ENCODE measurements at places on chromosomes 4 and X.
A peak's percentile ranks its signal among the peaks of the same experiment; 100 is the strongest.

DNA sequence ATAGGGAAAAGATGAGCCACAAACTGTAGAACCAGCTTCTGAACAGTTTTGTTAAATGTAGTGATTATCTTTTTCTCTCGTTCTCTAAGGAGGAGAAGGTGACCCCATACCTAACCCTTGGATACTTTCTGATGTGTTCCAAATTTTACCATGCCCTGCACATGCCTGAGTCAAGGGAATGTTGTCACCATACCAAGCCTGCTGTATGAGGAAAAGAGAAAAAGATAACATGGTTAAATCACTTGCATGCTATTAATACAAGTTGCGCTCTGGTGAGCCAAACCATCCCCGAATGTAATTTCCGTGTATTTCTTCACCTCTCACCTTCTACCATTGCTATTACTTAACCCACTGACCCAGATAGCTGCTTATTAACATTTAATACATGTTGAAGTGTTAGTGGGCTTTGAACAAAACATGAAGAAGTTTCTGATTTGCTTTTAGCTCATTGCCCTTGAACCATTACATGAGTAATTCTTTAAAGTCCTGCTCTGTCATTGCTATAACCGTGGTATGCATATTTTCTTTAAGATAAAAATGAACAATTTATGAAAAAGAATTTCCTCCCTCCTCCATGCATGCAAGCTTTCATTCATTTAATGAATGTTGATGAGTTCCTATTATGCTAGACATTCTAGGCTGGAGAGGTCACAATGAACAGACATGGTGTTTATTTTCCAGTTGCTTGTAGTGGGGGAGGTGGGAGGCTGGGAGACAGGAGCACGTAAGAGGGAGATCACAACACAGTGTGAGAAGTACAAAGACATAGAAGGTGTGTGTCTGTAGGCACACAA lies 13.6 kb upstream of the KIT start:
- DNase-seq: no peak

- peak; percentile 81 for DNase-seq
Observed at GRCh38 chr4:138870737-138871554, 144.6 kb upstream of the NOCT start.

DNA sequence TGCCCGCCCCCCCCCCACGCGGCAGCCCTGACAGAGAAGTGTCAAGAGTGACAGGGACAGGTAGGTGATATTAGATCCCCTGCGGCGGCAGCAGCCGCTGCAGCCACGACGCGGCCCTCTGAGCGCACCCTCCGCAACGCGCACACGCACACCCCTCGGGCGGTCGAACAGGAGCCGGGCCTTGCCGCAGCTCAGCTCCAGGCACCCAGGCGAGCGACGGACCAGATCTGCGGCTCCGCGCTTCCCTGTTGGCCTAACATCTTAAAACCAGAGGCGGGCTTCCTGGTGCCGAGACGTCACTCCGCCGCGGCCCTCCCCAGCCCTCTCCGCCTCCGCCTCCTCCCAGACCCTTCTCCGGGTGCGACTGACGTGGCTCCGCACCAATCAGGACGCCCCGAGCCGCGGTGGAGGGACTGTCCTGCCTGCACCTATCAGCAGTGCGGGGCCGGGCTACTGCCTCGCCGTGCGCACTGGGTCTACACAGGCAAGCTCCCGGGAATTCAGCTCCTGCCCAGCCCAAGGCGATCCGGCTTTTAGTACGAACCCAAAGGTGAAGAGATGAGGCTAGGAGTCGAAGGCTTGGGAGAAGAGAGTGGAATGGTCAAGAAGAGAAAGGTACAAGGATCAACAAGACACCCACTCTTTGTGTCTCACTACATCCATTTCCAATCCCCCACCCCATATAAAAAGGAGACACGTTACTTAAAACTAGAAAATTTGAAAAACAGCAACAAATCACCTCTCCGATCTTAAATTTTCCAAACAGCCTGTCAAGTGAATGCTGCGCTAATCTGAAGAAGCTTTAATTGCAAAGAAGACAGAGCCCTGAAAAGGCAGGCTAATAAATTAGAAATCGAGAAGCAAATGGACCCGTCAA lies at the start of gene PITX2:
Gene PITX2 (minus strand): TSS at position 237 of the 877 bp plus-strand sequence. CDS start 617 bp downstream, outside the sequence.
- DNase-seq: peak; percentile 98

- DNase-seq: peak; percentile 17
Observed at GRCh38 chrX:78029663-78030062, 60.2 kb upstream of the PGAM4 start.

DNA sequence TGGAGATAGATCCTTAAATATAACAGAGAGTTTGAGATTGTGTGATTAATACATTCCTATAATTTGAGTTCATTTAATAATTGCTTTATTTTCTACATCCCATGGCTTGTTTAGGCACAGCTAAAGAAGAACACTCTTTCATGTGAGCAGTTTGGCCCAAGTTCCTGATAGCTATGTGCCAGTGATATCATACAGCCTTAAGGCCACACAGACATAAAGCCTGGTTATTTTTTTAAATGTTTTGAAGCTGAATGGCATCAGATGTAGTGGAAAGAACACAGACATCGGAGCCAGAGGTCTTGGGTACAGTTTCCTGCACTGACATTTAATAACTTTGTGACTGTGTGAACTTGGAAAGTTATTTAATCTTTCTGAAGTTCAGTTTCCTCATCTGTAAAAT lies 7.0 kb upstream of the NDNF start:
- no peak for DNase-seq

DNA sequence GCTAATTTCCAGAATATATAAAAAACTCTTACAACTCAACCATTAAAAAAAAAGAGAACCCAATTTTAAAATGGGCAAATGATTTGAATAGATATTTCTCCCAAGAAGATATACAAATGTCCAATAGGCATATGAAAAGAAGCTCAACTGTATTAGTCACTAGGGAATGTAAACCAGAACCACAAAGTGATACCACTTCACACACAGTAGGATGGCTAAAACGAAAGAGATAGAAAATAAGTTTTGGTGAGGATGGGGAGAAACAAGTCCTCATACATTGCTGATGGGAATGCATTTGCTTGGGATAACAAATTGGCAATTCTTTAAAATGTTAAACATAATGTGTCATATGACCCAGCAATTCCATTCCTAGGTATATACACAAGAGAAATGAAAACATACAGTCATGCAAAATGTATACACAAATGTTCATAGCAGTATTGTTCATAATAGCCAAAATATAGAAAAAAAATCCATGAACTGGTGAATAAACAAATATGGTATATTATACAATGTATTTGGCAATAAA lies 5.7 kb downstream of the TCEAL3 start:
- no peak for DNase-seq

DNA sequence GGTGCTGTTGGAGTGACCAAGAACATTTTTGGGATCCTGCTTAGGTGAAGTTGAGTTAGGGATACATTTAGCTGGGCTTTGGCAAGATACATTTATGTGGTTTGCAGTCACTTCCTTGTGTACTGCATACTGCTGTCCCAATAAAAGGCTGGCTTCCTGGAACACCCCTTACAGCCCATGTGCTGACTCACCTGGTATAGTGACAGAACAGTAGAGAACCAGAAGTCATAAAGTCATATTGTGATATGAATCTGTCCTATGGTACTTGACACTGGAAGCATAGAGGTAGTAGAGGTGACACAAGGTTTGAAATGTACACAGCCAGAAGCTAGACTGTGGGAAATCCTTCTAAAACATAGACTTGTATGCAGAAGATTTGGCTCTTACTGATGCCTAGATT lies 55.3 kb upstream of the SLC25A43 start:
- DNase-seq: no peak

DNA sequence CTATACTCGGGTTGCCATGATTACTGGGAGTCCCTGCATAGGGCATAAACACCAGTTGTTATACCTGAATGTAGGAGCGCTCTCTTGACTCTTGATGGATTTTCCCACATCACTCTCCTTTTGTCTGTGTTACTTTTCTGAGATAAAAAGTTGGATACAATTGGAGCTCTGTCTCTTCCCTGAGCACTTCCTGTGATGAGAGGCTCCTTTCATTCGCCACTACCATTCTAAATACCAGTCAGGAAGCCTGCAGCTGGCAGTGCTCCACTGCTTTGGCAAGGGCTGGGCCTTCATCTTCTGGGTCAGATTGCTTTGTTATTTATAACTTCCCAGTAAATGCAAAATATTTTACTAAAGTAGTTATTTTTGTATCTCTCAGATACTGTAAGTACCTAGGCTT lies 13.9 kb downstream of the TCEANC start:
- DNase-seq: no peak

DNA sequence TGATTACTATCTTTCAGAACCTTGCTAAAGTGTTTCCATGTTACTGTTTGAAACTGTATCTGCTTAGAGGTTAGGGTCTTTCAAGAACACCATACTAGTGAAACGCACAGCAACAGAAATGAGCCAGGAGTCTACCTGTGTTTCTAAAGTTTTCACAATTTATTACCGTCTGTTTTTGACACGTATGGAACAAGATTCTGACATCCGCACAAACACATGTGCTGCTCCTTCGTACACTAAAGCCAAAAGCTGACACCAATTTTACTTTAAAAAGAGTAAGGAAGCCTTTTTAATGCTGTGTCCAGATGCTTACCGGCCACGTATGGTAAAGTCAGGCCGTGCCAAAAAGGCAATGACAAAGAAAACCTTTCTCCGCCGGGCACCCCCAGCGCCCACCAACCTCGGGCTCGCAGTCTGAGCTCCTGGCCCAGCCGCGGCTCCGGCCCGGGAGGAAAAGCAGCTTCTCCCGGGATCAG lies 532 bp downstream of the RPS4X start:
- DNase-seq: no peak

DNA sequence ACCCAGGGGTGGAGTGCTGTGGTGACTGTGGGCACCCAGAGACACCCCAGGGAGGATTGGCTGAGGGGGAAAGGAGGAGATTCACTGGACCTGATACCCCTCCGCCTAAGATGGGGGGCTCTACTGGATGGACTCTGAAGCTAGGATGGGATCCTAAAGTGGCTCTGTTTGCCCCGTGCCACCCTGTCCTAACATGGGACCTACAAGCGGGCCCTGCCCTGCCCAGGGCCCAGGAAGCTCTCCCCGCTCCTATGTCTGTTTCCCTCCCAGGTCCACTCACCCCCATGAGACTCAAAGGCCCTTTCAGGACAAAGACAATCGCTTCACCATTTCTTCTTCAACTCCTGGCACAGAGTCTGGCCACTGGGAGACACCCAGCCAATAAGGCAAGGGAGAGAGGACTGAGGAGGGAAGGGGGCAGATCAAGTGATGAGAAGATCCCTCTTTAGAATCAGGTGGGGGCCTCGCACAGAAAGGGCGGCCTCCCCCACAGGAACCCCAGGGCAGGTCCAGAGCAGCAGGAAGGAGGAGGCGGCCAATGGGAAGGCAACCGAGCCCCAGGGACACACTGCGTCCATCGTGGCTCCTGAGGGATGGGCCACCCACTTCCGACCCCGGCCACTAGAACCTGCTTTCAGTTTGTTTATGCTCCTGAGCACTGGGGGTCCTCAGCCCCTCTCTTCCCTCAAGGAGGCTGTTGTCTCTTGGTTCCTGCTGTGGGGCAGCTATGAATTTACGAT lies 155.4 kb downstream of the AFAP1 start:
- no peak for DNase-seq

Measured in neural progenitor cell (in vitro differentiated cells).